RKO (cell line): ENCODE measurements at places on chromosomes 11 and 22.

GRCh38 chr22:44093791-44094190 lies 69.7 kb downstream of the PARVB start:
- DNase-seq = no peak

DNA sequence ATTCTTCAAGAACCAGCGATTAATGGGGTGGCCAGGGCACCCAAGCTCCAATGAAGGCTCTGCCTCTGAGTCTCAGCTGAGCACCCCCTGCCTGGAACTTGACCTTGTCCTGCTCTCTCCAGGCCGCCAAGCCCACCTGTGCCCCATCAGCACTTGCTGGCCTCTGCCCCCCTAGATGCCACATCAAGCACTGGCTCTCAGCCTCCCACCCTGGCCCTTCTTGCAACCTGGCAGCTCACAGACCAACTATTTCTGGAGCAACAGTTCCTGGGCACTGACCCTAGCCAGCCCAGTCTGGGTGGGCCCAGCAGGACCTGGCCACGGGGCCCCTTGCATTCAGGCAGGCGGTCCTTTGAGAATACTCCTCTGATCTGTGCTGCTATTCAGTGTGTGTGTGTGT lies 98.8 kb upstream of the PITPNB start:
- no peak for DNase-seq

DNA sequence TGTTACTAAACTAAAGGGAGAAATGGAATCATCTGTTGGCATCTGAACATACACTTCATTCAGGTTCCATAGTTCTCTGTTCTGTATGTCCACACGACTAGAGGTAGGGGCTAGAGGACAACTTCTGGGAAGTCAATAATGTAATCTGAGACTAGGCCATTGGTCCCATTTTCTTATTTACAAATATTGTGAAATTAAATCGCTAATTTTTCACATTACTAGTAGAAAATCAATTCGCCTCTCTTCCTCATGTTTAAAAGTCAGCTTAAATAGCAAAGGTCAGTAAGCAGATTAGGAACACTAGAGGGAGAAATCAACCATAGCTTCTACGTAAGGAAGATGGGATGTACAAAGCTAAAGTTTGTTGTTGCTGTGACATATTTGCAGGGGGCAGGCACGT lies 59.7 kb downstream of the CADM1 start:
- DNase-seq = no peak

DNA sequence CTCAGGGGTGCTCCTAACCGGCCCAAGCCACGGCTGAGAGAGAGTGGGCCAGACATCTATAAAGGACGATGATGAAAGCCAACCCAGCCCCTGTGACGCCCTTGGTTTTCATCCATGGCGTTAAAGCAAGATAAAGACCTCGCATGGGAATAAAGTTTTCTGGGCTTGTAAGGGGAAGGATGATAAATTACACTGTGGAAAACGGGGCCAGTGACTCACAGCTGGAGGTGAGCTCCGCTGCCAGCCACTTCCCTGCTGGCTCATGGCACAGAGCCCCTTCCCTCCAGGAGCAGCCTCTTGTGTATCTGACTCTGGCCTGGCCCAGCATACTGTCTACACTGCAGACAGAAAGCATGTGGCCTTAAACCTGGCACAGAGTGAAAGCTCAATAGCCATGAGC lies 503.2 kb upstream of the B3GAT1 start:
- no peak for DNase-seq

DNA sequence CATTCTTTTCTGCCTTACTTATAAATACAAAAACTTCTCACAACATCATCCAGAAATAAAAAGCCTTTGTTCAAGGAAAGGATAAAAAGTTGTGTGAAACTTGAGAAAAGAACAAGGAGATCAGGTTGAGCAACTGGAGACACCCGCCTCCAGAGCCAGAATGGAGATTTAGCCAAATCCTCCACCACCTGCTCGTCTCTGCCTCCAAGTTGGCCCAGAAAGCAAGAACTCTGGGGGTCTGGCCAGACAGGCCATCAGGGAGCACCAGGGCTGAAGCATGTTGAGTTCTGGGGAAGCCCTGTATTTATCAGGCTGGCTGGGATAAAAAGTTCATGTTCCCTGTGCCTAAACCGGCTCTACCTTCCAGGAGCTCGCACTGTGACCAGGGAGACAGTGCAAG lies 14.9 kb downstream of the SMCO4 start:
- DNase-seq = no peak

GRCh38 chr22:38267086-38267485 lies 5.7 kb downstream of the TMEM184B start:
- no peak for DNase-seq

DNA sequence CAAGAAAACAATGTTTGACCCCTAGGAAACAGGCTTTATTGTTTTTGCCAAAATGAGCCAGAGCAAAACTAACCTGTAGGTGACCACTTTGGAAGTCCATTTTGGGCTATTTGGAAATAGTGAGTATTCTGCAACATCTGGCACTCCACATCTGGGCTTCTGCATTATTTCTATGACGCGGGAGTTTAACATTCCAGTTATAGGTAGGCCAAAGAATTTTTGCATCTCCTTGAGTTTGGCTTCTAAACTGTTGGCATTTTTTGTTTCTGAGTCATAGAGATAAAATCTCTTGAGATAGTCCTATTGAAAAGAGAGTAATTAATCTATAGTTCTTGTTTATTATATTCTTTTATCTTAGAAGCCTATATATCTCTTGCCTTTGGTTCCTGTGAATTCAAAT lies 2.9 kb downstream of the MMP7 start:
- no peak for DNase-seq

DNA sequence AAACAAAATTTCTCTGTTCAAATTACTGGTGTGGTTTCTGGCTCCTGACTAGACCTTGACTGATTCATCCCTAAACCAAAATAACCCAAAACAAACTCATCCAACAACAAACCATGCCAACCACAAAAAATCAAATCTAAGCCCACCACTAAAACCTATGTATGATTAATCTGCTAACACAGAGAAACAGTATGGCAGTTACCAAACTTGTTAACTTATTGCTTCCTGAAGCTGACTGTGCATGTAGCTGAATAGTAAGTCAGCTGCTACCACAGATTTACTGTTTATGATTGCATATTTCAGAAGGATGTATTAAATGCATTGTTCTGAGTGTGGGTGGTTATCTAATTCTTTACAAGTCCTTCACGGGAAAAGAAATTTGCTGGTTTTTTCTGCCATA lies 231.1 kb downstream of the SWAP70 start:
- DNase-seq = no peak

GRCh38 chr22:42868751-42869251 lies 11.7 kb upstream of the ARFGAP3 start:
- no peak for DNase-seq

GRCh38 chr11:132111316-132111715 lies 740.9 kb downstream of the NTM start:
- DNase-seq = no peak

GRCh38 chr11:6782720-6783119 lies at the start of gene OR2AG1:
TSS of gene OR2AG1 (plus strand) at chr11:6783020. CDS start at chr11:6785038, 2,018 bp downstream.
- no peak for DNase-seq

DNA sequence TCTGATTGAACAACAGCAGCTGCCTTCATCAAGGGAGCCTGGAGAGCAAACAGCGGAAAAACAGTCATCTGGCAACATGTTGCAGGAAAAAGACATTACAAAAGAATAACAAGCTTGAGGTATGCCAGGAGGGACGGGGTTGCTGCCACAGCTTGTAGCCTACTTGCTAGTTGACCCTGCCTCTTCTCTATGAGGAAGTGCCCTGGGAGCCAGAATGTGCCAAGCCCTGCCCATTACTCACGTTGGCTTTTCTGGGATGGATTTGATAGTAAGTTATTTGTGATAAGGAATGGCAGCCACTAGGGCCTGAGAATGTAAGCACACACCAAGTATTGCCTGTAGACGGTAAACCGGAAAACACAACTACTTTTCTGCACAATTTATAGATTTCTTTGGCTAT lies 113.5 kb upstream of the KIRREL3 start:
- DNase-seq = no peak

DNA sequence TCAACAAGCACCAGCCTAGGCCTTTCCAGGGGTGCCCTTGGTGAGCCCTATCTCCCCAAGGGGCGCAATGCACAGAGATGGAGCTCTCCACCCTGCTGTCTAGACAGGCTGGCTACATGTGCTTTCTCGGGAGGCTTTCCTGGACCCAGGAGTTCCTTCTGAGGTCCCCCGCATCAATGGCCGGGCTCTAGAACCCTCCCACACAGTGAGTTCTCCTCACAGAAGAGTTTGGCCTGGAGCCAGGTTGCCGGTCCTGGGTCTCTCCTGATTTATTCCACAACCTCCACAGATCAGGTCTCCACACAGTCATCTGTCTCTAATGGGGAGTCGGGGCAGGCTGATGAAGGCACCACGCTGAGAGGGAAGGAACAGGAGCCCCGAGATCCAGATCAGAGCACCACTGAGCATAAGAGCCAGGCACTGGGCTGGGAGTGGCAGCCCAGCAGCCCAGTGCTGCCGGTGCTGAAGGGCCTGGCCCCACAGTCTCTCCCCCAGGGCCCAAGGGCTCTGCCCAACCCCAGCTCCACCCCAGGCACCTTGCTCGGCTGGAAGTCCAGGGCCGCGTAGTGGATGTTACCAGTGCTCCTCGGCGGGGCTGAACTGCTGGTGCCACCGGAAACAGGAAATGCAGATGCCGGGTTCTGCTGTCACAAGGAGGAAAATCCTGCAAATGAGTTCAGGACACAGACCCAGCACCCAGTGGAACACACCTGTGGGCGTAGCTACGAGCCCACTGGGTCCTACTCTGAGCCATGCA lies 44.7 kb downstream of the GAB4 start:
- no peak for DNase-seq

DNA sequence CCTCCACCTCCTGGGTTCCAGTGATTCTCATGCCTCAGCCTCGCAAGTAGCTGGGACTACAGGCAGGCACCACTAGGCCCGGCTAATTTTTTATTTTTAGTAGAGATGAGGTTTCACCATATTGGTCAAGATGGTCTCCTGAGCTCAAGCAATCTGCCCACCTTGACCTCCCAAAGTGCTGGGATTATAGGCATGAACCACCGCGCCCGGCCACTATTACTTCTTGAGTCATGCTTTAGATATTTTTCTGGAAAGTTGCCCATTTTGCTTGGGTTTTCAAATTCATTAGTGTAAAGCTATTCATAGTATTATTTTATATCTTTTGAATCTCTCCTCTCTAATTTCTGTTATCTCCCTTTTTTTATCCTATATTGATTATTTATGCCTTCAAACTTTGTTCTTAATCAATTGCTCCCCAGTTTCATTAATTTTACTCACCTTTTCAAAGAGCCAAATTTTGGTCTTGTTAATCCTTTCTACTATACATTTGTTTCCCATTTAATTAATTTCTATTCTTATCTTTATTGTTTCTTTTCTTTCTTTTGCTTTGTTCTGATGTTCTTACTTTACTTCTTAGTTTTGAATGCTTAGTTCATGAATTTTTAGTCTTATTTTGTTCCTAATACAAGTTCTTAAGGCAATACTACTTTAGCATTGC lies 10.3 kb upstream of the RAC2 start:
- DNase-seq = peak; percentile 61

- DNase-seq = peak; percentile 35
Observed at GRCh38 chr22:20741634-20742581, 32.0 kb upstream of the SERPIND1 start.

- no peak for DNase-seq
Observed at GRCh38 chr11:77071671-77072605, 5.2 kb downstream of the CAPN5 start.

DNA sequence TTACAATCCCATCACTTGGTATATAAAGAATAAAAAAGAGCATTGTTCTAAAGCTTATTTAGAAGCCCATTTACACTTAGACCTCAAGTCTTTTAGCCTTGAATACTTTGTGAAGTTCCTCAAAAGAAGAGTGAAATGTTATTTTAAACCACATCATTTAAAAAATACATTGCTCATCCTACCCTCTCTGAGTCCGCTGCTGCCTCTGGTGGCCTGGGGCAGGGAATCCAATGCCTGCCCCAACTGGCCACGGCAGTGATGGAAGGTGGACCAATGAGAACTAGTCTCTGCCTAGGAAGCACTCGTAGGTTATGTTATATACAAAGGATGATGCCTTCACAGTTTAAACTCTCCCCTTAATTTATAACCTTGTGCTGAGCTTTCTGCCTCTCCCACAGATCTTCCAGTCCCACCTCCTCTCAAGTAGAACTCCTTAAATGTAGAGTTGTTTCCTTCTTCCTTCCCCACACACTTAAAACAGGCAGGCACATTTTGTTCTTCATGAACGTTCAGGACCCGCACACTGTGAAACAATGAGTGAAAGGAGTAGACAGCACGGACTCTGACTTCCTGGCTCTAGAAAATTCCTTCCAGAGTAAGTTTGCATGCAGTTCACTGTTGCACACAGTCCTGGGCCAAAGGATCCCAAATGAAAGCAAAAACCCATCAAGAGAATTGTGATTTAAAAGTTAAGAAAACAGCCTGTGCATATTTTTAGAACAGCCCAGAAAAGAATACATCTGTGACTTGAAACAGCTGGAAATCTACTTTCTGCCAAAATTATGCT lies 167.8 kb downstream of the RRAS2 start:
- DNase-seq = peak; percentile 4

DNA sequence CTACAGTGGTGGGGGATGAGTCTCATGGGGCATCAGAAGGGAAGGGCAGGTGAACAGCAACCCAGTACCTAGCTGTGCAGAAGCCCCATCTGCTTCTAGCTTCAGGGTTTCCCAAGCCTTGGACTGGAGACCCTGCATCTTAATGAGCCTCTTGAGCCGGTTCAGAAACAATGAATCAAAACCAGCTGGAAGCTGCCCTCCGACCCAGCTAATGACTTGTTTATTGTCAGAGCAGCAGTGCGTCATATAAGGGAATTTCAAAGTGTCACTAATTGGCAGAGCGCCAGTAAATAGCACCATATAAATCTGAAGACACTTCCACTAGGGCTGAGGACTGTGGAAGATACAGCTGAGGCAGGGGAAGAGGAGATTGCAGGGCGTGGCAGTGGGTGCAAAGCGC lies 57.5 kb downstream of the RPUSD4 start:
- peak; percentile 65 for DNase-seq

DNA sequence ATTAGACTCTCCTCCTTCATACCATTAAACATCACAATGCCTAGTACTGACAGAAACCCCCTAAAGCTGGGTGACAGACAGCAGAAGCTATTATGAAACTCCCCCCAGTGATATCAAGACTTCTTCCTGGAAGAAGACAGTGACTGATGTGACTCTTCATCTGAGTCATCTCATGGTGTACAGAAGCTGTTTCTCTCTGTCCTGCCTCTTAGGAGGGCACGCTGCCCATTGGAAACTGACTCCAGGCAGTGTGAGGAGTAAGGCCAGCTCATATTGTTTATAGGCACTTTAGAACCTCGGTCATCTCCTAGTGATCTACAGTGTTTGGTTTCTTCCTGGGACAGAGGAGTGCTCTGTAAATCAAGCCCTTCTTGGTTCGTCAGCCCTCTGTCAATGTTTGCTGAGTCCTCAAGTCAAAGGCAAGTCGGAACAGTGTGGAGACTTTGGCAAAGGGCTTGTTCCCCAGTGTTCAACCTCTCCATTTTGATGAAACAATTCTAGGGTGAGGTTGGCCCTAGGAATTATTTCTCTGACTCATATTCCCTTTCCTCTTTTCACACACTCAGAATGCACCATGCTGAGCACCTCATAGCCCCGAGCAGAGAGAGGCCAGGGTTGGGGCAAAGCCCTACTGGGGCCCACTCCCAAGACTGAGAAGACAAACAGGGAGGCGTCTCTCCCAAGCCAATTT lies 172.5 kb upstream of the TMEM45B start:
- no peak for DNase-seq
